ENCODE measurements at places on chromosomes 16 and 17.

GRCh38 chr17:5516060-5516792 lies 29.9 kb downstream of the MIS12 start:
- DNase-seq: no peak

DNA sequence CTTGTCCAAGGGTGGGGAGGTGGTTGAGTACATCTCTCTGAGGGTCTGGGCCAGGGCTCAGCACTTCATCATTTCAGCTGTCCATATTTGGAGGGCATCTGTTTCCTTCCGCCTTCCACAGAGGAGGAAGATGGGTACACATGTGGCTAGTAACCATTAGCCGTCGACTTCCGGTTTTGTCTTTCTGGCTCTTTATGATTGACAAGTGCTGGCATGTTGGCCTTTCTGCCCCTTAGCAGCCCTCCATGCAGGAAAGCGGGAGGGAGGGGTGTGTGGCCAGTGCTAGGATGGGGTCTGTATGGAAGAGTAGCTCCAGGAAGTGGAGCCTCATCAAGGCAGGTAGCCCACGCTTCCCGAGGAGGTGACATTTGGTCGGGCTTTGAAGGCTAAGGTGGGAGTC lies 69.6 kb downstream of the RAI1 start:
- no peak for DNase-seq

DNA sequence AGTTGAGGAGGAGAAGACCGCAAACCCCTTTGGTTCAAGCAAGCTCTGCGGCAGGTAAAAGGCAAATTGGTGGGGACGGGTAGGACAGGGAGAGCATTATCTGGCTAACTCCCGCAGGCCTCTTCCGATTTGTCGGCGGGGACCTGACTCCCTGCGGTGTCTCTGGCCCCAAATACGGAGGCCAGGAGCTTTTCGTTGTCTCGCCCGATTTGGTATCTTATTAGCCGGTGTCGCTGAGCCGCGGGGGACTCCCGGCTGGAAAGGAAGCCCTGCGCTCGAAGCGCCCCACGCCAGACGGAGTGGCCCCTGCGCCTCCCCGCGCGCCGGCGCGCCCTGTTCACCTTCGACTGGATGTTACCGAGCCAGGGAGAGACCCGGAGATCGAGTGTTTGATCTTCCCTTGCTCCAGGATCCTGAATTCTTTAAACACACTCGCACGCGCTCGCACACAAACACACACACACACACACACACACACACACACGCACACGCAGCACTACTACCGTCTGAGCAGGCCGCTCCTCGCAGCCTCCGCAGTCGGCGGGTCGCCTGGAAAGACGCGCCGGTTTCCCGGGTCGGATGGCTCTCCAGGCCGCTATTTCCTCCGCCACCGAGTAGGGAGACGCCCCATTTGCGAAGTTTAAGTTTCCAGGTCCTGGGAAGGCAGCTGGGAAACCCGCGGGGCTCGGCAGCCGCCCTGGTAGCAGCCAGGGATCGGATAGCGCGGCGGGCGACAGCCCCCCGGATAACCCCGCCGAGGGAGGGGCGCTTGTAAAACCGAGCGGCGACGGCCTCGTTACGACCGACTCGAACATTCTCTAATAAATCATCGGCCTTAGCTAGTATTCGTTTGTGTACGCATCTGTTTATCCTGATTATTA lies 3.3 kb downstream of the PRAC1 start:
- peak; percentile 63 for DNase-seq

- no peak for DNase-seq
These were observed 12.0 kb downstream of the SNN start for GRCh38 chr16:11679941-11680911.

GRCh38 chr17:1914661-1915083 lies 84.9 kb downstream of the RPA1 start:
- no peak for DNase-seq

GRCh38 chr16:77591347-77591746 lies 131.0 kb upstream of the NUDT7 start:
- no peak for DNase-seq

DNA sequence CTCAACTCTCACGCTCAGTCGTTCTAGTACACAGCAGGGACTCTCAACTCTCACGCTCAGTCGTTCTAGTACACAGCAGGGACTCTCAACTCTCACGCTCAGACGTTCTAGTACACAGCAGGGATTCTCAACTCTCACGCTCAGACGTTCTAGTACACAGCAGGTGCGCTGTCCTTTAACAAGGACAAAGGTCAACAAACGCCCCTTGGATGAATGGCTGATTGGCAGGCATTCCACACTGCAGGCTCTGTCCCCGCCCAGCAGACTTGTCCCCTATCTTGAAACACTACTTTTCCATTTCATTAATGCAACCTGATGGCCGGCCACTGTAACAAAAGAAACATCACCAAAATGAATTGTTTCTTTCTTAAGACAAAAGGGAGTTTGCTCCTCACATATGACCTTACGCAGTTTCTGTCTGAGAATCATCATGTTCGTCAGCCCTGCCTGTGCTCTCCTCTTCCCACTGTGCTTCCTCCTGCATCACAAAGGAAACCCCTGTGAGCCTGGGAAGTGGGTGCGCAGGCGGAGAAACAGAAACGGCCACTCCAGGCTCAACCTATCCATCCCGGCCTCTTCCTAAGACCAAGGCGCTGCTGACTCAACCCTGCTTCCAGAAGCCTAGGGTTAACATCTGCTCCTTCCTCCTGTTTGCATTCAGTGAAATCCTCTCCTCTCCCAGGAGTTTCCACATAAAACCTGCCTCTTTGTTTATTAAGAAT lies 59.8 kb downstream of the ANKRD11 start:
- DNase-seq: no peak

- DNase-seq: no peak
These were observed 37.9 kb downstream of the TSC2 start for GRCh38 chr16:2085669-2086068.

DNA sequence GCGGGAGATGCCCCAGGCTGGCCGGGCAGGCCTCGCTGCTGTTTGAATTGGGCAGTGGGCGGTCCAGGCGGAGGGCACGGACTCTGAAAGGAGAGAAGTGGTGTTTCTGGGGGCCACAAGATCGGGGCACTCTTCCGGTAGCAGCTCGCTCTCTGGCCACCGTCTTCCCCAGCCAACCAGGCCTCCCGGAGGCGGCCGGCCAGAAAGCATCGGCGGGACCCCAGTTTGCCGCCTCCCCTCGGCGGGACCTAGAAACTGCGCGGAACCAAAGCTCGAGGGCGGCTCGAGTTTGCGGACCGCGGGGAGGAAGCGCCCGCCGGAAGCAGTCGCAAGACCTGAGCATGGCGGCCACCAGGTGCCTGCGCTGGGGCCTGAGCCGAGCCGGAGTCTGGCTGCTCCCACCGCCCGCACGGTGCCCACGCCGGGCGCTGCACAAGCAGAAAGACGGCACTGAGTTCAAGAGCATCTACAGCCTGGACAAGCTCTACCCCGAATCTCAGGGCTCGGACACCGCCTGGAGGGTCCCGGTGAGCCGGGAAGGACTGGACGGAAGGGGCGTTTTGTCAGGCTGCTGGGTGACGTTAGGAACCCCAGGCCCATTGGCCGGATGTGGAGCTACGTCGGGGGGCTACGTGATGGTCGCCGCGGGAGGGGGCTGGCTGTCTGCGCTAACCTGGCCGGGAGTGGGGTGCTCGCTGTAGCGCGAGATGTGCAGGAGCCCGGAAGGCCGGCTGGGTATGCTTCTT lies at the start of gene MRPL58:
MRPL58 (plus strand) TSS at position 325 of the 746 bp plus-strand sequence; CDS start at position 342, 17 bp downstream.
- peak; percentile 93 for DNase-seq

- DNase-seq: no peak
These were observed 162.9 kb downstream of the ENGASE start for GRCh38 chr17:79237448-79238053.

DNA sequence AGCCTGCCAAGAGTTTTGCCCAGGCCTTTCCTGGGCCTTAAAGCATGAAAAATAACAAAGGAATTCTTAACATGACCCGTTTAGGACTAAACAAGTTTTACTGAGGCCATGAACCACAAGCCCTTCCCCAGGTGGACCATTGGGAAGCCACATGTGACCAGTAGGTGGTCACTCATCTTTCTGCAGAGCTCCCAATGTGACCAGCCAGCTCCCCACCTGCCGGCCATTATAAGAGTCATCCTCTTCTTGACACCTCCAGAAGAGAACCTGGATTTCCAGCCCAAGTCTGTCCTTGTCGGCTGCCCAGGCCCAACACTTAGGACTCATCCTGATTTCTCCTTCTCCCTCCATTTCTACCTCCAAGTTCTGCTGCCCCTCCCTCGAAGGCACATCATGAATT lies 91.7 kb upstream of the DNAH17 start:
- no peak for DNase-seq

DNA sequence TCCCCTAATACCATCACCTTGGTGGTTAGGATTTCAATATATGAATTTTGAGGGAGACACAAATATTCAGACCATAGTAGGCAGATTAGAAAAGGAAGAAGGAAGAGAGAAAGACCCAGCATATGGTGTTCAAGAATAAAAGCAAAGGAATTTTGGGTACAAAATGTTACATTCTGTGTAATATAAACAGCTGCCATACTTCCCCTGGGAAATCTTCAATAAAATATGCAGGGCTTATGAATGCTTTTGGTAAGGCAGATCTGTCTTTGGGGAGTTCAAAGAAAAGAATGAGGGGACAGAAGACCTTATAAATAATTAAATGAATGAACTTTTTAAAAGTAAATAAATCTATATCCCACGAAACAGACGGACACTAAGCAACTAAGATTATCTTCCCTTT lies 91.9 kb downstream of the USP32 start:
- DNase-seq: no peak

- no peak for DNase-seq
These were observed 927 bp upstream of the ENGASE start for GRCh38 chr17:79073706-79074088.

- DNase-seq: peak; percentile 65
These were observed 59.8 kb upstream of the FBXO47 start for GRCh38 chr17:39026980-39027451.

All from left hindlimb (tissue), 1 donor.